NCI-H526 (cell line): ENCODE measurements at places on chromosomes 16 and 17.

GRCh38 chr17:49597928-49598655, 22.4 kb downstream of the NXPH3 start:
- no peak for DNase-seq

GRCh38 chr16:83813823-83814658, 6.3 kb downstream of the HSBP1 start:
- no peak for DNase-seq

DNA sequence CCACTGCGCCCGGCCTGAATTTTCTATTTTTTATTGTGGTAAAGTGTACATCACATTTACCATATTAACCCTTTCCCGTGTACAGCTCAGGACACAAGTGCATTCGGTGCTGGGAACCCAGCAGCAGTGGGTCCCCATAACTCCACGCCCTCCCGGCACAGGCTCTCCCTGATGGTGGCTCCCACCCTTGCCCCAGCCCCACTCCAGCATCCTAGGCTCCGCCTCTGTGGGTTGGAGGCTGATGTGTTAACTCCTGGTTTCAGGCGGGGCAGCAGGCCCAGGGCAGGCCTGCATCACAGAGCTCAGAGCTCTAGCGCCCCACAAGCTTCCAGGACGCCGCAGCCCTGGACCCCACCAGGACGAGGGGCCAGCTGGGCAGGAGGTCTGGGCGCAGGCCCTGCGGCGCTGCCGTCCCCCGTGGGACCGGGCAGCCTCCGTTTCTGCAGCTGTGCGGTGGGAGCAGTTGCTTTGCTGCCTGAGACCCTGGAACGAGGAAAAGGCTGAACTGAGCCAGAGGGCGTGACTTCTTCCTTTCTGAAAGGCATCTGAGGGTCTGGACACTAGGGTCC, 19.6 kb downstream of the ZFPM1 start:
- DNase-seq, result no peak

- DNase-seq, result no peak
Measured at GRCh38 chr16:54015147-54015546, 271.4 kb downstream of the IRX3 start.

DNA sequence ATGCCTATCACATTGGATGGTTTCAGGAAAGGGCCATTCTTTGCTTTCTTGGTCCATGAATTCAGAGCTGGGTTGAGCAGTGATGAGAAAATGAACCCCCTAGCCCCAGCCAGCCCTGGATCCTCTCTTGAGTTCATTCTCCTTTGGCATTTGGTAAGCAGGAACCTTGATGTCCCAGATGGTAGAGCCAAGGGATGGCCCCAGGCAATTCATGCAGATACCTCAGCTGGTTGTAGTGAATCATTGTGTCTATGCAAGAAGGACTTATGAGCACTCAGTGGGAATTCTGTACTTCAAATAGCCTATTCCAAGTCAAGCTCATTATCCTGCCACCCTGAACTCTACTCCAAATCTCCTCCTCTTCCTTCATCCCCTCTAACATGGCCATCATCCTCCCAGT, 412.7 kb downstream of the UTP18 start:
- DNase-seq, result no peak

DNA sequence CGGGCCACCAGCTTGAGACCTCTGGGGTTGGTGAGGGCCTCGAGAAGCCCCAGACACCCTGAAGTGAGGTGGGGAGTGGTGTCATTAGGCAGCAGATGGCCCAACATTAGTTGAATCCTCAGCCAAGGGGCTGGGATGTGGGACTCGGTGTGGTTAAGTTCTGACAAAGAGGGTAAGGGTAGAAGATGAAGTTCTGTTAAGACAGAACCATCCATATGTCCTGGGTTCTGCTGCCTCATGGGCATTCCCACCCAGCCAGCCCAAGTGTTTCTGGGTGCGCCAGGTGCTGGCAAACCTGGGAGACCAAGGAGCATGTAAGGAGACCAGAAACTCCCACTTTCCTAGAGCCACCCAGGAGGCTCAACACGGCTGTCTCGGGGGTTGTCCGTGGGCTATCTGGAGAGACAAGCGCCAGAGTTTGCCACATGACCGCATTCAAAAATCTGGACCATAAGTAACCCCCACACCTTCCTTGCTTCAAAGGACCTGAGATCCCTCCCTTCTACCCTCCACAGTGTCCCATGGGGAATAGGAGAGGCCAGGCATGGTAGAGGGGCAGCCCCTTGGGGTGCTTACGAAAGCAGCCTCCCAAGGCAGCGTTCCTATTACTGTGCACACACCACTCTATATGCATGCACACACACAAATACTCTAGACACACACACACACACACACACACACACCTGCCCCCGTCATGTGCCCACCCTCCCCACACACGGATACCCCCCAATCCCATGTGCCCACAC, 128.7 kb downstream of the C16orf78 start:
- DNase-seq, result no peak

GRCh38 chr17:13920413-13920812, 148.9 kb upstream of the COX10 start:
- DNase-seq, result no peak

GRCh38 chr17:40490289-40490853, 11.1 kb downstream of the TNS4 start:
- peak; percentile 28 for DNase-seq

GRCh38 chr16:57984443-57985203, 13.7 kb upstream of the CNGB1 start:
- DNase-seq, result peak; percentile 59

DNA sequence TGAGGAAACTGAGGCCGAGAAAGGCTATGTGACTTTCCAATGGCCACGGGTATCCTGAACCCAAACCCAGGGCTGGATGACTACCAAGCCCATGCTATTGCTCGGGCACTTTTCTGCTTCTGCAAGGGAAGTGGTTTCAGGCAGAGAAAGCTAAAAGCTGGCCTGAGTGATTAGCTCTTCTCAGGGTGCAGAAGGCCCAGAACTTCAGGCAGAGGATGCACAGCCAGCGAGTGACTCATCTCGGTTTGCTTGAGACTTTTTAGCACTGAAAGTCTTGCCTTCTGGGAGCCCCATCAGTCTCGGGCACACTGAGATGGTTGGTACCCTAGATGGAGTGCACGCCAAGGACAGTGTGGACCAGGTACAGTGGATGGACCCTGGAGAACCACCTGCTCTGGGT, 129.5 kb upstream of the SDK2 start:
- no peak for DNase-seq
